ENCODE measurements at places on chromosomes 4 and X. TPM values are rescaled to one million over a fixed set of nuclear protein-coding genes. Genes with fewer than 3 reads are reported as not detected.

DNA sequence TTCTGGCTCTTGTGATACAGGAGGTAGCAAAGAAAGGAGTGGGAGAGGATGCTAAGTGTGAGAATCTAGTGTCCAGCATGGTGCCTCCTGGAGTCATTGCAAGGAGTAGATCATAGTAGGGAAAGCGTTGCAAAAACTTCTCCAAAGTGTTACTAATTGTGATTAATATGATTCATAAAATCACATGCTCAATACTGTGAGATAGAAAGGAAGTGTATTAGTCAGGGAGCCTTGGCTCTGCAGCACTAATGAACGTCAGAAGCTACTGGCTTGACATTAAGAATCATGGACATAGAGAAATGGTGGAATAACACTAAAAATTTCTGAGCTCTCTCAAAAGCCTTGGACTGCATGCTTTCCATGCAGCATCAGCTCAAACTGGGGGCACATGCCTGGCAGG, 299.1 kb downstream of the EVC2 start:
- no peak for DNase-seq

DNA sequence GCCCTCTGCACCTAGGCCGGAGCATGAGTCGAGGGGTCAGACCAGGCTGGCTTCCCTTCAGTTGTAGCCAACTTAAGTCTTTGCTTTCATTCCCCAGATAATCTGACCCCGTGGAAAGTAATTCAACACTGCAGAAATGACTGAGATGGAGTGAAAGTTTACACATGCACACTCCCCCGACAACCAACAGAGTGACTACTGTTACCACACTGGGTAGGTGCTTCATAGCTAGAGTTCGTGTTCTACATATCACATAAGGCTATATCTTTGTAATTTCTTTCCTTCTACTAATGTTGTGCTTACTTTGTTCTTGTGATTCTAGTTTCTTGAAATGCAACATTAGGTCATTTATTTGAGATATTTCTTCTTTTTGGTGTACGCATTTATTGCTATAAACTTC, 7.2 kb upstream of the CTAG2 start:
- no peak for DNase-seq

DNA sequence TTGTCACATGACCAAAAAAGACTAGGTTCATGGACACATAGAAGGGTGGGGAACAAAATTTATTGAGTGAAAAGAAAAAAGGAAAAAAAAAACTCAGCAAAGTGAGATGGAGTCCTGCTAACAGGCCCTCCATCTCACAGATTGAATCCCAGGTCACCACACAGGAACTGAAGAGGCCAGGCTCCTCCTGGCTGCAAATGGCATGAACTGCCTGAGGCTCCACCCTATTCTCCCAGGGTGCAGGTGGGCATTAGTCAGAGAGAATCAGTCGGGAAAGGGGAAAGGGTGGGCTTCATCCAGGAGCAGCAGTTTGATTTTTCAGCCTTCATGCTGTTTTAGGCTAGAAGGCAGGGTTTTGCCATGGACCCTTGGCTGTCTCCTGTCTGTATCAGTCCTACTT, 128.5 kb upstream of the GRID2 start:
- no peak for DNase-seq

GRCh38 chr4:3257103-3257555, 8.2 kb downstream of the MSANTD1 start:
- no peak for DNase-seq

DNA sequence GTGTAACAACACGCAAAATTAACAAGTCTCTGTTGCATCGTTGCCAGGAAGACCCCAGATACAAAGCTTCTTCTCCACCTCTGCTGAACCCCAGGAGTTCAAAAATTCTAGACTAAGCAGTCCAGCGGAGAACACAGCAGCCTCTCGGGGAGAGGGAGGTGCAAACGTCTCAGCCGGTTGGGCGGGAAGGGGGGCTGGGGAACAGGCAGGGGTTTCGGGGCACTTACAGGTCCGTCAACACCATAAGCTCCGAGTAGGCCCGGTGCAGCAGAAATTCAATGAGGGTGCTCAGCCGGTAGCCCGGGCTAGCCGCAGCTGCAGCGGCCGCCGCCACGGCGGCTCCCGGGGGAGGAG, 394 bp downstream of the MED14 start:
- DNase-seq = no peak

DNA sequence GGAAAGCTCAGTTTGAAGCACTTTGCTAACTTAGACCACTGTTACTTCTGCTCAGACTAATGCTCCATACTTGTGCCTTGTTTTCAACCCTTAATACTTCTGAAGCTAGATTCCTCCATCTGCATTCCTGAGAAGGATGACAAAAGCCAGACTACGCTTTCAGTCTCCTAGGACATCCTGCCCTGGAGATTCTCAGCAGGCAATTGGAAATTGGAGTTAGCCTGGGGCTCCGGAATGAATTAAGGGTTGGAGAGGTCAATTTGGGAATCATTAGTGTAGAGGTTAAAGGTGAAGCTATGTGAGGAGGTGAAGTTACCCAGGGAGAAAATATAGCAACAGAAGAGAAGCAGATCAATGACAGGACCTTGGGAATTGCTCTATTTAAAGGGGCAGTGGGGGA, 215.9 kb upstream of the MBNL3 start:
- no peak for DNase-seq

DNA sequence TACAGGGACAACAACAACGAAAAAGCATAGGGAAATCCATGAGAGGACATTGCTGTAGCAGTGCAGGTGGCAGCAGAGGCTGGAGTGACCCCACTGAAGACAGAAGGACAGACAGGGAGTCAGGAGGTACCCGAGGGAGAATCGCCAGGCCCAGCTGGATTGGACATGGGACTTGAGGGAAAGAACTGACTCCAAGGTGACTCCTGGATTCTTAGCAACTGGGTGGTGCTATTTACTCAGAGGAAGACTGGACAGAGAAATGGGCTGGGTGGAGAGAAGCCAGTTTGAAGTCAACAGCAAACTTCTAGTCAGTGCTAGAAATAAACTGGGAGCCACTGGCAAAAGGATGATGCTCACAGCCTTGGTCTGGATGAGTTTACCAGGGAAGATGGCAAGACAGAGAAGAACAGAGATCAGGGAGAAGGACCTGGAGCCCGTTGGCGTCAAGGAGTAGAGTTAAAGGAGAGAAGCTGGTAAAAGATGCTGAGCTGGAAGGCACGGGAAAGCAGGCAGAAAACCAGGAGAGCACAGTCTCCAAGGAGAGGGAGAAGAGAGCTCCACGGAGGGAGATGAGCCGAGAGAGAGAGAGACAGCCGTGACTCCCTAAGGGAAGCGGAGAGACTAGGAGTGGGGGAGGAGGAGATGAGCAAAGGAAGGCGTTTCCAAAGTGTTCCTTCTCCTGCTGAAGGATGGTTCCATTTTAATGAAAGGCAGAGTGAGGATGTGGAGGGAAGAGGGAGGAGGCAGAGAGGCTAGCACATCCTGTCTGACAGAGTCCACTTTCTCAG, 119.4 kb downstream of the AFAP1 start:
- DNase-seq = no peak

DNA sequence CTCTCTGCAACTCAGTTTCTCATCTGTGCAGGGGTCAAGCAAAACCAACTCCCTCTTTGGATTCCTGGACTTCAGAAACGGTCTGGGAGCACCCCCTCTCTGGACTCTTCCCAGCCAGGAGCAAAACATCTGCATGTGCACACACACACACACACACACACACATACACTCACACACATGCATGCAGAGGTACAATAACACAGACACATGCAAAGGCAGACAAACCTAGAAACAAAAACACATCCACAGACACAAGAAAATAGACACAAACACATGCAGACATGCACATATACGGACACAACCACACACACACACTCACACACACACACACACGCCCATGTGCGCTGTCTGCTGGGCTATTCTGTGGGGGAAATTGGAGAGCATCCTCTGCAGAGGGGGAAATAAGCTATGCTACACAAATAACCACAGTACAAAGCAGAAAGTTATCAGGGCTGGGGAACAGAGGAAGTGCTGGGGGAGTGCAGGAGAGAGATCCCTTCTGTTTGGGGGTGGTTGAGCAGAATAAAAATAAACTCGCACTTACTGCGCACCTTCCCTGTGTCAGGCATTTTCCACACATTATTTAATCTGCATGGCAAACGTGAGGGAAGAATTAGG, 19.9 kb downstream of the IQSEC2 start:
- DNase-seq = no peak

GRCh38 chr4:74516303-74516702, 71.4 kb downstream of the AREG start:
- DNase-seq = no peak

- no peak for DNase-seq
Measured at GRCh38 chrX:38923451-38923969, 122.3 kb downstream of the MID1IP1 start.

GRCh38 chrX:16223385-16223784, 56.1 kb downstream of the MAGEB17 start:
- no peak for DNase-seq

DNA sequence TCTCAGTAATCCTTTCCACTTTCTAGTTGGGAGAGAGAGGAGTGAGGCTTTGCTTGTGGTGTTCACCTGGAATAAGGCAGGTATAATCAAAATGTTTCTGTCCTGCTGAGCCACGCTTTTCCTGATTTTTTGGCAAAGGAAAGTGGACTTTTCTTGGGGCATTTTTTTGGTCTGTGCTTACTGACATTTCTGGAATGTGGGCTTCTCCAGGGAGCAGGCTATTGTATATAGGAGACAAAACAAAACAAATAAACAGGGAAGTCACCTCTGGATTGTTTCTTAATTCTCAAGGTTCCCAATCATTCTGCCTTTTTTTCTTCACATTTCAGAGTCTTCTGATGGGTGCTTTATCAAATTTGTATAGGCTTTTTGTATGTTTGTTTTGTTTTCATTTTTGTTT, 25.7 kb upstream of the RP2 start:
- DNase-seq = no peak

- no peak for DNase-seq
Measured at GRCh38 chr4:123234955-123235354, 161.6 kb upstream of the SPRY1 start.

DNA sequence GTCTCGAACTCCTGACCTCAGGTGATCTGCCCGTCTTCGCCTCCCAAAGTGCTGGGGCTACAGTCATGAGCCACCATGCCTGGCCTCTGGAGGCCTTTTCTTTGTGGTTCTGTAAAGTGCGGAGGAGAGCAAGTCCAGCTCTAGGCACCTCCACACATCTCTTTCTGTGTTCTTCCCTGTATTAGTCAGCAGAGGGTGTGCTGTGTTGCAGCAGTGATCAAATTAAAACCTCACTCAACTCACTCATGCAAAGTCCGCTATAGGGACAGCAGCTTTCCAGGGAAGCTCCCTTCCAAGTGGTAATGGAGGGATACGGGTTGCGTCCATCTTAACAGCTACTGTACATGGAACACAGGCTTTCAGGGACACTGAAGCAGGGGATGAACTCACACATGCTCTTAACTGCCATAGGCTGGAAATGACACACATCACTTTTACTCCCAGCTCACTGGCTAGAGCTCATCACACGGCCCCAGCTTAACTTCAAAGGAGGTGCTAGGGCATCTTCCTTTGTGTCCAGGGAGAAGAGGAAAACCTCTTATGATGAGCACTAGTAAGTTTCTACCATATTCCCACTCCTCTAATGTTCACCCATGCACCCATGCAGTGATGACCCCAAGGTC, 36.0 kb upstream of the CCNG2 start:
- DNase-seq = no peak

GRCh38 chr4:108068442-108068841, 78.8 kb downstream of the HADH start:
- DNase-seq = no peak

DNA sequence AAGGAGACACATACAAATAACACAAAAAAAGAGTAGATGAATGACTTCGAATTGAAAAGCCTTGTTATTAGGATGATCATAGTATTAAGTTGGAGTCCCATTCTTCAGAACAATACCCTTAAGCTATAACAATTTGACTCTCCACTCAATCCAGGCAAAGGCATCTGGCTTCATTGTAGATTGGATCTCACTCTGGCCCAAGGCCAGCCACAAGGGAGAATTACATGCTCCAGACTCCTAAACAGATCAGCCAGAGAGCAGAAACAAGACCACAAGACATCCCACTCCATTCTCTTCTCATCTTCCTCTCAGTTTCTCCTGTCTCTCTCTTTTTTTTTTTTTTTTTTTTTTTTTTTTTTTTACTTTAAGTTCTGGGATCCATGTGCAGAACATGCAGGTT, 213.9 kb downstream of the DHX15 start:
- no peak for DNase-seq

- no peak for DNase-seq
Measured at GRCh38 chrX:79524642-79525041, 157.5 kb upstream of the ITM2A start.

- DNase-seq = no peak
Measured at GRCh38 chr4:48710446-48711209, 69.5 kb downstream of the FRYL start.

- DNase-seq = no peak
Measured at GRCh38 chr4:177964061-177964460, 521.8 kb upstream of the AGA start.

DNA sequence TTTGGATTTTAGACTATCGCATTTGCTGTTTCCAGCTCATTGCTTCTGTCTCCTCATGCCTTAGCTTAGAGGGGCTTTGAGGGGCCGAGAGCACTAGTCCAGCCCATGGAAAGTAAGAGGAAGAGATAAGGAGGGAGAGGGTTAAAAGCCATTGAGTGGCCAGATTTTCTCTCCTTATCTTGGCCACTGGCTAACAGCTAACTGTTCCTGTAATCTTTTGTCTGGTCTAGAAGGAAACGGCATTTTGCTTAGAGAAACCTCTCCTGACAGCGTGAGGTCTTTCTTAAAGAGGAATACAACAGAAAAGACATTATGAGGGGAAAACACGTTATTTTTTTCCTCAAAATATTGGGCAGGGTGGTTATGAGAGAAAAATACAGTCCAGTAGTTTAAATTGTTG, 7.9 kb downstream of the GPR101 start:
- DNase-seq = no peak

DNA sequence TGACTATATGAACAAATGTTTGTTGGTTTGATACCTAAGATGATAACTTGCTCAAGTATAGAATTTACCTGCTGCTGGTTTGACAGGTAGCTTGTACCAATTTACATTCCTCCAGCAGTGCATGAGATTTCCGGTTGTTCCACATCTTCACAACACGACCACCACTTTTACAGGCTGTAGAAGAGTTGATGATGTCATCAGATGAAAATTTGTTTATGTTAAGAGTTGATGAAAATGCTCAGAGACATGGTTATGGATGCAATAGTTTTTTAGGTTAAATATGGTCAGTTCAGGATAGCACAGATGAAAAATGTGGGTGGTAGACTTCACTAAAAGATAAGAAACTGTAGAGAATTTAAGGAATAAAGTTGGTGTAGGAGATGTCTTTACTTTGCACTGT, 468.3 kb downstream of the PCDH18 start:
- no peak for DNase-seq

The CXorf49 gene
- total RNA-seq = 0.57 TPM

The HHIP gene
- 7.6 TPM for total RNA-seq

The GAGE12F gene
- total RNA-seq = 2.2 TPM

The CFAP99 gene
- not detected for total RNA-seq

The GSX2 gene
- not detected for total RNA-seq

The CCNA2 gene
- 124 TPM for total RNA-seq

The CPE gene
- 10.2 TPM for total RNA-seq

The SPATA4 gene
- total RNA-seq = not detected

The TMEM255A gene
- total RNA-seq = 0.06 TPM

The DAPP1 gene
- total RNA-seq = 0.03 TPM

The L1CAM gene
- total RNA-seq = 7.4 TPM

The TMPRSS11B gene
- total RNA-seq = not detected

The AR gene
- 0.06 TPM for total RNA-seq

The KLB gene
- total RNA-seq = not detected

The IL15 gene
- total RNA-seq = 1.5 TPM
